Liver (tissue), 10 donors: ENCODE measurements at places on chromosomes 6 and 20.

DNA sequence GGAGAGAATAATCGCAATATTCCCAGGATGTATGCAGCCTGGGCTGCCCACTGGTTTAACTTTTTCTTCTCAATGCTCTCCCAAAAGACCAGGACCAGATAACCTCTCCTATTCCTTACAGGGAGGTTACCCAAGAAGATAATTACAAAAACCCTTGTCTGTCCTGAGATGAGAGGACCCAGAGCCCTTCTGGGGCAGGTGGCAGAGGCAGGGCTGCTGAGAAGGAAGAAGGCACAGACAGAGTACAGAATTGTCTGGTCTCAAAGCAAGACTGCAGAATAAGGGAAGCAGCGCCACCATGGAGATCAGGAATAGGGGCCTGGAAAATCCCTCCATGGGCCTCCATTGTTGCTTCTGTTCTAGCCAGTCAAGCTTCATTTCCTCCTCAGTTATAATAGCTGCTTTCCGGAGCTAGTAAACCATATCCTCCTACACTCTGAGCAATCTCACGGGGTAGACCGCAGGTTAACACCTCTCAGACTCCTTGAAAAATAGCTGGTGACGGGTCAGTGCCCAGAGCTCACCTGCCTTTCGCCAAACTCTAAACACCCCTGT, 463 bp upstream of the HLA-DMB start:
- H3K27me3 ChIP-seq: no peaks in the 10 kb centered on the region
- H3K4me3 ChIP-seq: no peak overlapping the region
- H3K36me3 ChIP-seq: no peaks in the 10 kb centered on the region
- DNase-seq: no peak

GRCh38 chr6:38982470-38982869, 66.1 kb upstream of the GLP1R start:
- H3K4me1 ChIP-seq: no peaks in the 10 kb centered on the region
- no peaks in the 10 kb centered on the region for H3K36me3 ChIP-seq

DNA sequence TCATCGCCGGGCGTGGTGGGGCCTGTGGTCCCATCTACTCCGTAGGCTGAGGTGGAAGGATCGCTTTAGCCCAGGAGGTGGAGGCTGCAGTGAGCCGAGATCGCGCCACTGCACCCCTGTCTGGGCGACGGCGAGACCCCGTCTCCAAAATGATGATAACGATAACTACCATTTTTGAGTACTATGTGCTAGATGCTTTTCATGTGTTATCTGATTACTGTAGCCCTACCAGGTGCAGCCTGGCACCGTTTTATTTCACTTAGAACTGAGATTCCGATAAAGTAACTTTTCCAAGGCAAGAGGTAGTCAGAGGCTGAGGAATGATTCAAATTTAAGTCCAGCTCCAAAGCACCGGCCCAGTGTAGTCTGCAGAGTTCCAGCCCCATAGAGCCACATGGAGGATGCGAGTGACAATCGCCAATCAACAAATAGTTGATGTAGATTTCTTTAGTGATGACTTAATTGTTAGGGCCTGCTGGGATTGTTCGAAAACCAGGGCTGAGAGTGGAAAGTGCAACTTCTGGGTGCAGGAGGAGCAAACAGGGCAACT, 727 bp downstream of the ERMARD start:
- H3K4me1 ChIP-seq: no peaks in the 10 kb centered on the region
- H3K36me3 ChIP-seq: peaks cover 4% of the 10 kb centered on the region
- DNase-seq: no peak
- H3K4me3 ChIP-seq: peak overlapping the region; percentile 89
- peak overlapping the region; percentile 93 for H3K27ac ChIP-seq

GRCh38 chr6:166616261-166617238, 10.5 kb downstream of the RPS6KA2 start:
- H3K27me3 ChIP-seq: no peaks in the 10 kb centered on the region
- no peaks in the 10 kb centered on the region for H3K4me1 ChIP-seq
- no peak for DNase-seq
- no peaks in the 10 kb centered on the region for H3K36me3 ChIP-seq
- H3K4me3 ChIP-seq: no peak overlapping the region

DNA sequence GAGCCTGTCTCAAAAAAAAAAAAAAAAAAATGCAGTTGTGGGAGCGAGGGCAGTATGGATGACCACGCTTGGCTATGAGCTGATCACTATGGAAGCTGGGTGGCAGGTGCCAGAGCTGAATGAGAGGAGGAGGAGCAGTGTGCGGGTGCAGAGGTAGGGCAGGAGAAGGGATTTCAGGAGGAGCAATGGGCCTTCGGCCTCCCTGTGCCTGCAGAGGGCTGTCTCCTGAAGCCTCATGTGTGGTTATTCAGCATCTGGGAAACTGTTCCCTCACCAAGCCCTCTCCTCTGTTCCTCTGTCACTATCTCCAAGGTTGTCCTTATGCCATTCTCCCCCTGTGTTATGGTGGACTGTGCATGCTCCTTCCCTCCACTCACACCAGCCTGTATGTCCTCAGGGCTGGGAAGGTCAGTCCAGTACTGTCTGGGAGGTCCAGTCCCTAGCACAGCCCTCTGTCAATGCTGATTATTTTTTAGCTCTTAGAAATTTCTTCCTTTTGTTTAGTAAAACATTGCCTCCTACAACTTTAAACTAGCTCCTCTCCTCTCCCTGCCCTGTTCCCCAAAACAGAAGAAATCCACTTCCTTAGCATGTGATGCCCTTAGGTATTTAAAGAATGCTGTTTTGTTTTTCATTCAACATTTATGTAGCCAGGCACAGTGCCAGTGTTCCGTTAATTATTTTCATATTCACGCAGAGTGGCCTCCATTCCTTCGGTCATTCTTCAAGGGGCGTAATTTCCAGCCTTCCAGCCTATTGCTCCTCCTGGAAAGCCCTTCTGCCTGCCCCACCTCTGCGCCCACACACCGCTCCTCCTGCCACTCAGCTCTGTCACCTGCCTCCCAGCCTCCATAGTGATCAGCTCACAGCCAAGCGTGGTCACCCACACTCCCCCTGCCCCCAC, 48.9 kb downstream of the CNBD2 start:
- H3K4me3 ChIP-seq: no peak overlapping the region
- H3K36me3 ChIP-seq: no peaks in the 10 kb centered on the region
- H3K4me1 ChIP-seq: no peaks in the 10 kb centered on the region
- no peaks in the 10 kb centered on the region for H3K27me3 ChIP-seq

DNA sequence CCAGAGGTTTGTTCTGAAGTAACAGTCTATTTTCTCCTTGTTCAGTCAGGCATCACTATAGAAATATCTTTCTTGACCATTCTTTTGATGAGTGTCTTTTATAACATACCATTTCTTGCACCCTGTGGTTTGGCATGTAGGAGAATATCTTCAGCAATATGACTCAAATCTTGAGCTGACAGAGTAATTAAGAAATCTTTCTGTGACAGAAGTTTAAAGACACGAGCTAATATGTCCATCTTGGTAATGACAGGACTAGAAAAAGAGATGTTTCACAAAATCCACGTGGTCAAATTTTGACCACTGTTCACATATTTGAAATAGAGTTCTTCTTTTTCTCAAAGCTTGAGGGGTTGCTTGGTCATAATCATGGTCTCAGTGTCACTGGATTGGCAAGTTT, 149.9 kb downstream of the MYB start:
- no peaks in the 10 kb centered on the region for H3K4me1 ChIP-seq
- no peak overlapping the region for H3K4me3 ChIP-seq
- H3K27me3 ChIP-seq: no peaks in the 10 kb centered on the region
- DNase-seq: no peak

DNA sequence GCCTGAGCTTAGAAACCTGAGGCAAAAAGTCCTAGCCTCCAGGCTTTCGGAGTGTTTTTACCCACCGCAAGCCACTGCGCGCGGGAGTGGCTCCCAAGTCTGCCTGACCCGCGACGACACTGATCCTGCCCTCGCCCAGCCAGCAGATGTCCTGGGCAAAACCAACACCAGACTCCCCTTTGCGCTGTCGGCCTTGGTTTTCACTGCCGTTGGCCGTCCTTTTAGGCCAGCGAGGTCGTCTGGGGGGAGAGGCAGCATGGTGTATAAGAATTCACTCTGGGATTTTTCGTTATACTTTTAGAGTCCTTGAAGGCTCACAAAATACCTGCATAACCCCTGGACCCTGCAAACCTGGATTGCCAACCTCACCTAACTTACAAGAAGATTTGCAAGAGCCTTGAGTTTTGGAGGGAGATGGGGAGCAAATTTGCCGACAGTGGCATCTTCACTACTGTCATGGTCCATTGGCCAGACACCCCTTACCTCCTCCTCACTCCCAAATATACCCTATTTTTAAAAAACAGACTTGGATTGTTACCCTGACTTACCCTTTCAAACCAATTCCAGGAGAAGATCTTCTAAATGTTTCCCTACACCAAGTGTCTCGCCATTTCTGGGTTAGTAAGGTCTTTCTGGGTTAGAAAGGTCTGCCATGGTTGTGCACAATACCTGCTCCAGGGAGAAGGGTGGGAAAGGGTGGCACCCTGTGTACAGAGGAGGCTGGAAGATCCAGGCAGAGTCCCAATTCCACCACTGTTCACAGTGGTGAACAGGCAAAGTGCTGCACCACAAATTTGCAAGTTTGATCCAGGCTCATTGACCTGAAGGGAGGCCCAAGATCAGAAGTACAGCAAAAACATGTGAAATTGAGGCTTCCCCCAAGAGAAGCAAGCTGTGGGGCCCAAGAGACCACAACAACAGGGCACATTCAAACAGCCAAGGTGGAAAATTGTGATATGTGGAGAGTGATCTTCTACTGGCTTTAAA, 4.4 kb downstream of the FOXA2 start:
- H3K4me1 ChIP-seq: peaks cover 31% of the 10 kb centered on the region
- H3K36me3 ChIP-seq: no peaks in the 10 kb centered on the region
- no peak for DNase-seq
- peak overlapping the region; percentile 82 for H3K27ac ChIP-seq
- H3K4me3 ChIP-seq: peak overlapping the region; percentile 81

DNA sequence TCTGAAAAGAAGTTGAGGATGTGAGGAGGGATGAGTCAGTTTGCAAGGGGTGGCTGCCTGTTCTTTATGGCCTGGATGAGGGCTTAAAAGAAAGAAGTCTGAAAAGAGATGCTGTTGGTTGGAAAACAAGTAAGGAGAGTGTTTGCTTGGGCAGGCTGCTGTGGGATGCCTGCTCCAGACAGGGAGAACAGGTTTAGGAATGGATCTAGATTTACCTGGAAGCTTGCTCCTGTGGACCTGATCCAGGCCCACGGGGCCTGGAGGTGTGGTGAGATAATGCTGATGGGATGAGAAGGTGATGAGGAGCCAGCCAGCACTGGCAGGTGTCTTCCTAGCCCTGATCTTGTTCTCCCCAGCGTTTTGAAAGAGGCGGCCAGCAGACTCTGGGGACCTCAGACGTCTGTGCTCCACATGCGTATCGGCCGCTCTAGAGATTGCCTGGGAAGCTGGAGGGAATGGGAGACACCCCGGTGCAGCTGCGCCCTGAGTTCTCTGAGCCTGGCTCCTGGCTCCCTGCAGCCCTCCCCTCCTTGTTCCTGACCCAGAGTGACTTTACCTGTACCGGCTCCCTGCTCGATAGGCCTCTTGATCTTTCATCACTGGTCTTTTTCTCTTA, 331.3 kb downstream of the ZFAND3 start:
- DNase-seq: no peak
- H3K36me3 ChIP-seq: peaks cover 5% of the 10 kb centered on the region
- H3K4me3 ChIP-seq: no peak overlapping the region

DNA sequence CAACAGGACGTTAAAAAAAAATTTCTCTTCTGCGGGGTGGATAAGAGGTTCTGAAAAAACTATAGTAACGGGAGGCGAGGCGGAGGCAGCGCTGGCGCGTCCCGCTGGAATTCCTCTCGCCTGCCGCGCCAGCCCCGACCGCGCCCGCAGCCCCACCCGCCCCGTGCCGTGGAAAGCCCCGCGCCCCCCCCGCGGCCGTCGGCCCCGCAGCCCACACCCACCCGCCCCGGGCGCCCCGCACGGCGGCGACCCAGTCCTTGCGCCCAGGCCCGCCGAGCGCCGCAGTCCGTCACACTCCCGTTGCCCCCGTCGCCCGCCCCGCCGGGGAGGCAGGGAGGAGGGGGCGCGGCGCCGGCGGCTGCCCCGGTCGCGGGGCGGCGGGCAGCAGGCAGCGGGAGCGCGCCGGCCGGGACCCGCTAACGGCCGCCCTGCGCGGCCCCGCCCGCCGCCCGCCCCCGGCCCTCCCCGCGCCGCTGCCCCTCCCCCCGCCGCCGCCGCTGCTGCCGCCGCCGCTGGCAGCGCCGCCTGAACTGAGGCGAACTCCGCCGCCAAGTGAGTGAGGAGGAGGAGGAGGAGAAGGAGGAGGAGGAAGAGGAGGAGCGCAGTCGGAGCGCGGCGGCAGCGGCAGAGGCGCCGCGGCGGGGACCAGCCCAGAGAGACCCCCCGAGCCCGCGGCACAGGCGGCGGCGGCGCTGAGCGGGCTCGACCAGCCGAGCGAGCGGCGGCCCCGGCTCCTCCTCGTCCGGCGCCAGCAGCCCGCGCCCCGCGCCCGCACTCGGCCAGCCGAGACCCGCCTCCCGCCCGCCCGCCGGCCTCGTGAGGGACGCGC, at the start of gene QKI:
Gene QKI, plus strand, starts transcription at position 602 of the 829 bp plus-strand sequence. CDS start 476 bp downstream, outside the sequence.
- no peaks in the 10 kb centered on the region for H3K27me3 ChIP-seq
- H3K36me3 ChIP-seq: no peaks in the 10 kb centered on the region
- H3K4me1 ChIP-seq: peaks cover 13% of the 10 kb centered on the region
- peak; percentile 79 for DNase-seq

DNA sequence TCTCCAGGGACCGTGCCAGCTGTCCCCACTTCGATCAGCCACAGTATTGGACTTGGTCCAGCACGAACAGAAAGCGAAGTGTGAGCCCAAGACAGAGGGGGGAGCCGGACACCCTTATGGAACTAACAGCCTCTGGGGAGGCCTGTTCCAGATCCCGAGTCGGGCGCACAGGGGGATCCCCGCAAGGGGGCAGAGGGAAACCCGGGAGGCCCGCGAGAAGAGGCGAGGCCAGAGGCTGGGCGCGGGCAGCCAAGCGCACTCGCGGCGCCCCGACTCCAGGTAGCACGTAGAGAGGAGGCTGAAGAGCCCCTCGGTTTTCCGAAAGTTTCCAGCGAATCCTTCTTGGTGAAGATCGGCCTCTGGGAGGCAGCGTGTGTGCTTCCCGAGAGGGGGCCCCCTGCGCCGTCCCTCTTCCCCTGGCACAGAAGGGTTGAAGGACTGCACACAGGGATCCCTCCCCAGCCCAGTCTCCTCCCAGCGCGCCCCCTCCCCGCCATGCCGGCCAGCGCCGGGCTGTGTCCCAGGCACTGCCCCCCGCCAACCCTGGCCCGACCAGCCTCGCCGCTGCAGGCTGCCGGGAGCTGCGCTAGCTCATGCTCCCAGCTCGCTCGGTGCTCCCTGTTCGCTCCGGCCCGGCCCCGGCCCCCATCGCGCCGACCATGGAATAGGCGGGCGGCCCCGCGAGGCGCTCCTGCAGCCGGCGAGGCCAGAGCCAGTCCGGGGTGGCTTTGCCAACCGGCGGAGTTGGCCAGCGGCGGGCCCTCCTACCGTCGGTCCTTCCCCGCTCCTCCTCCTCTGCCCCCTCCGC, 577 bp upstream of the SLC24A3 start:
- H3K27ac ChIP-seq: no peak overlapping the region
- H3K36me3 ChIP-seq: no peaks in the 10 kb centered on the region
- H3K4me3 ChIP-seq: no peak overlapping the region
- H3K27me3 ChIP-seq: peaks cover 6% of the 10 kb centered on the region
